ENCODE measurements at places on chromosomes 1 and 21. TPM values are rescaled to one million over a fixed set of nuclear protein-coding genes. Genes with fewer than 3 reads are reported as not detected.

GRCh38 chr1:97160818-97161217 is 439.2 kb downstream of the PTBP2 start:
- no peaks in the 10 kb centered on the region for H3K27me3 ChIP-seq
- no peak overlapping the region for H3K4me3 ChIP-seq
- no peaks in the 10 kb centered on the region for H3K36me3 ChIP-seq
- DNase-seq = no peak
- no peak overlapping the region for H3K27ac ChIP-seq
- no peaks in the 10 kb centered on the region for H3K4me1 ChIP-seq

GRCh38 chr1:247376659-247377058 is 39.3 kb upstream of the NLRP3 start:
- no peaks in the 10 kb centered on the region for H3K36me3 ChIP-seq
- H3K27ac ChIP-seq = no peak overlapping the region
- H3K4me1 ChIP-seq = no peaks in the 10 kb centered on the region

The TRAF3IP3 gene
- total RNA-seq = 11.2 TPM

GRCh38 chr21:44444286-44444931 is 10.9 kb upstream of the LRRC3 start:
- no peak overlapping the region for H3K27ac ChIP-seq
- DNase-seq = no peak
- H3K27me3 ChIP-seq = peaks cover 13% of the 10 kb centered on the region
- H3K36me3 ChIP-seq = no peaks in the 10 kb centered on the region
- no peak overlapping the region for H3K4me3 ChIP-seq

The SELP gene
- 1.8 TPM for total RNA-seq

The CNR2 gene
- total RNA-seq = not detected

DNA sequence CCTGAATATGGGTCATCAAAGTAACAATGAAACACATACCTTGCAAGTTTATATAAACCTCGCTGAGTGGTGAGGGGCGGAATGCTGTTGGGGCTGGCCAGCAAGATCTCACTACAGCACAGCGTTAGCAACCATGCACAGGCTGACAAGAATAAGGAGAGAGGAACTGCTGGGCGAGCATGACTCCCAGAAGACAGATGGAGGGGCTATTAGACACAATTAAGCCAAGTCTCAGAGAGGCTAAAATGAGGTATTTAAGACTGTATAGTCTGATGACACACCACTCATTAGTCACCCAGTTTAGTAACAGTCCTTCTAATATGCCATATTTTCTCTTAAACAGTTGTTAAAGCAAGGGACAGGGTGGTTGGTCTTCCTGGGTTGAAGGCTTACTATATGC is 340.2 kb upstream of the NR5A2 start:
- no peaks in the 10 kb centered on the region for H3K27me3 ChIP-seq
- H3K4me1 ChIP-seq = peaks cover 5% of the 10 kb centered on the region
- H3K27ac ChIP-seq = no peak overlapping the region
- DNase-seq = no peak
- H3K4me3 ChIP-seq = no peak overlapping the region

GRCh38 chr1:4079815-4080214 is 179.7 kb upstream of the C1orf174 start:
- no peak for DNase-seq
- no peaks in the 10 kb centered on the region for H3K36me3 ChIP-seq
- no peaks in the 10 kb centered on the region for H3K4me1 ChIP-seq
- H3K4me3 ChIP-seq = no peak overlapping the region
- H3K27me3 ChIP-seq = peaks cover 3% of the 10 kb centered on the region

- no peak overlapping the region for H3K27ac ChIP-seq
- H3K4me1 ChIP-seq = peaks cover 15% of the 10 kb centered on the region
- no peaks in the 10 kb centered on the region for H3K27me3 ChIP-seq
- H3K36me3 ChIP-seq = no peaks in the 10 kb centered on the region
Observed at GRCh38 chr1:28976248-28976647, 61.9 kb downstream of the EPB41 start.

- H3K4me1 ChIP-seq = peaks cover 36% of the 10 kb centered on the region
- no peaks in the 10 kb centered on the region for H3K36me3 ChIP-seq
- no peak overlapping the region for H3K4me3 ChIP-seq
Observed at GRCh38 chr1:27416387-27417111, 24.1 kb downstream of the GPR3 start.

DNA sequence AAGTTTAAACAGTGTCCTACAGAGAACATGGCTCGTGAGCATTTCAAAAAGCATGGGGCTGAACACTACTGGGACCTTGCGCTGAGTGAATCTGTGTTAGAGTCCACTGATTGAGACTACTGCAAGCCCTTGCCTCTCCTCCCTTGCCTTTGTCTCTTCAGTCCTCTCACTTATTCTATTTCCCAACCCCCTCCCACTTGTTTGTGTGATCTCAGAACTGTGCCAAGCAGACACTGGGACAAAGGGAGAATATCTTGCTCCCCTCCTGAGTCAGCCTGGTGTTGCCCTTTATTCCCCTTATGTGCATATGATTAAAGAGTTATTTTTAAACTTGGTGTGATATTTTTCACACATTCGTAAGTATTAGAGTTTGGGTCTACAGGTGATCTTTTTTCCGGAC is 11.1 kb upstream of the RPRD2 start:
- no peaks in the 10 kb centered on the region for H3K4me1 ChIP-seq
- H3K27ac ChIP-seq = no peak overlapping the region
- H3K27me3 ChIP-seq = no peaks in the 10 kb centered on the region

GRCh38 chr1:20663969-20664715 is 3.0 kb upstream of the DDOST start:
- H3K36me3 ChIP-seq = no peaks in the 10 kb centered on the region
- no peak overlapping the region for H3K4me3 ChIP-seq
- no peaks in the 10 kb centered on the region for H3K27me3 ChIP-seq
- peaks cover 21% of the 10 kb centered on the region for H3K4me1 ChIP-seq

The ASTN1 gene
- 3.0 TPM for total RNA-seq

- H3K4me1 ChIP-seq = no peaks in the 10 kb centered on the region
- H3K27ac ChIP-seq = no peak overlapping the region
- H3K4me3 ChIP-seq = no peak overlapping the region
- H3K27me3 ChIP-seq = no peaks in the 10 kb centered on the region
Observed at GRCh38 chr21:39968010-39968409, 100.8 kb downstream of the PCP4 start.

DNA sequence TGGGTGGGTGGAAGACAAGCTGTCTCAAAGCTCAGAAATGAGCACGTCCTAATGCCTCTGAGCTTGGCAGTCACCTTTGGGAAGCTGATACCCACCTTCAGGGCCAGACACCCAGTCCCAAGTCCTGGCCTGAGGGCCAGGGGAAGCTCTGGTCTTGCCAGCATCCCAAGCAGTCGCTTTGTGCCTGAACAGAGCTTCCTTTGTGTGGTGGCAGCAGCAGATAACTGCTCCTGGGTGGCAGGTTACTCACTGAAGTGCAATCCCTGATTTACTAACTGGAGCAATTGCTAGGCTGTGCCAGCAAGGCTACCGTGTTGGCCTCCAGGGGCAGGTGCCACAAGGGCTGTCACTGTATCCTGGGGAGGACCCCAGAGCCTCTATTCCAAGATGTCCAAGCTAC is 40.4 kb upstream of the GRHL3 start:
- peaks cover 8% of the 10 kb centered on the region for H3K27me3 ChIP-seq
